ENCODE measurements at places on chromosomes 16 and 17. TPM values are rescaled to one million over a fixed set of nuclear protein-coding genes. Genes with fewer than 3 reads are reported as not detected.

- no peak for DNase-seq
Observed at GRCh38 chr17:67506966-67507365, 129.9 kb downstream of the PITPNC1 start.

- DNase-seq: no peak
Observed at GRCh38 chr17:47732399-47733046, 513 bp upstream of the TBX21 start.

SPATA32 gene
- not detected for total RNA-seq

KRT33B gene
- total RNA-seq: not detected

All from esophagus muscularis mucosa (tissue), 4 donors.